ENCODE measurements at places on chromosomes 16 and 17. TPM values are rescaled to one million over a fixed set of nuclear protein-coding genes. Genes with fewer than 3 reads are reported as not detected.

The PRSS36 gene
- total RNA-seq, result 0.79 TPM

The DBNDD1 gene
- 5.8 TPM for total RNA-seq

The GPR142 gene
- not detected for total RNA-seq

The CA4 gene
- total RNA-seq, result 0.45 TPM

The ATP1B2 gene
- total RNA-seq, result 0.09 TPM

The CSNK2A2 gene
- 27.0 TPM for total RNA-seq

The TNRC6A gene
- 12.3 TPM for total RNA-seq

The ANKRD40CL gene
- not detected for total RNA-seq

The NSF gene
- 25.8 TPM for total RNA-seq

The FZD2 gene
- 1.3 TPM for total RNA-seq

The NACA2 gene
- total RNA-seq, result not detected

The ABR gene
- 73.6 TPM for total RNA-seq

The CALB2 gene
- 3.4 TPM for total RNA-seq

The UNC13D gene
- total RNA-seq, result 17.0 TPM

The DOK4 gene
- total RNA-seq, result 20.7 TPM

The TMC8 gene
- total RNA-seq, result 1.9 TPM

The KRT36 gene
- total RNA-seq, result not detected

The C16orf87 gene
- 7.4 TPM for total RNA-seq

The KLHL10 gene
- total RNA-seq, result not detected

The RCVRN gene
- total RNA-seq, result not detected

The MT3 gene
- not detected for total RNA-seq

The MYO1C gene
- total RNA-seq, result 62.0 TPM

The QPRT gene
- total RNA-seq, result 0.40 TPM

The MMP2 gene
- 155 TPM for total RNA-seq

The WBP2 gene
- 24.9 TPM for total RNA-seq

The EVPL gene
- 222 TPM for total RNA-seq

The P2RX1 gene
- total RNA-seq, result 2.2 TPM

The FSCN2 gene
- 2.3 TPM for total RNA-seq

The SLC35G6 gene
- not detected for total RNA-seq

The HSD11B2 gene
- total RNA-seq, result 4.0 TPM

The TBC1D28 gene
- not detected for total RNA-seq
